ENCODE measurements at places on chromosomes 5 and 9.

GRCh38 chr5:157286761-157287211 lies 20.9 kb downstream of the CYFIP2 start:
- peaks cover 58% of the 10 kb centered on the region for H3K4me1 ChIP-seq
- no peak overlapping the region for H3K4me3 ChIP-seq
- H3K36me3 ChIP-seq, result peaks cover 27% of the 10 kb centered on the region
- no peak for DNase-seq
- H3K27me3 ChIP-seq, result no peaks in the 10 kb centered on the region

DNA sequence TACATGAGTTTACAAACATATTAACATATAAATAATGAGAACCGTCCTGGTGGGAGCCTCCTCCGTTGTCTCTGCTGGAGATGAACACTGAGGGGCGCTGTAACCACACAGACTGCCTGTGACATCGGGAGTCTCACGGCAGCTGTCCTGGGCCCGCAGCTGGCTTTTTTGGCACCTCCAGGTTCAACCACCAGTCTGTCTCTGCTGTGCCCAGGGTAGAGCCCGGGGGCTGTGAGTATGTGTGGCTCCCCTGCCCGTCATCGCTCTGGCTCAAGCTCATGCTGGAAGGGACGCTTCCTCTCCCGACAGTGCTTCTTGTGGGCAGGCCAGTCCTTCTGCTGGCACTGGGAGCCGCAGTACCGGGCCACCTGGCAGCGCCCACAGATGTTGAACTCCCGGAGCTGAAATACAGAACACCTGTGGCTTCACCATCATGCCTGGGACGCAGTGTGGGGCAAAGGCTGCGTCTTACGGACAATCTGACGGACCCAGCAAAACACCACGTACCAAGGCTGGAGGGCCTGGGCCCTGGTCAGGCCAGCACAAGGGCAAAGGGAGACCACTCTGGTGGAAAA lies 3.6 kb upstream of the DPH7 start:
- H3K4me3 ChIP-seq, result no peak overlapping the region
- H3K27me3 ChIP-seq, result no peaks in the 10 kb centered on the region
- H3K4me1 ChIP-seq, result peaks cover 10% of the 10 kb centered on the region
- H3K36me3 ChIP-seq, result peaks cover 5% of the 10 kb centered on the region
- no peak for DNase-seq

DNA sequence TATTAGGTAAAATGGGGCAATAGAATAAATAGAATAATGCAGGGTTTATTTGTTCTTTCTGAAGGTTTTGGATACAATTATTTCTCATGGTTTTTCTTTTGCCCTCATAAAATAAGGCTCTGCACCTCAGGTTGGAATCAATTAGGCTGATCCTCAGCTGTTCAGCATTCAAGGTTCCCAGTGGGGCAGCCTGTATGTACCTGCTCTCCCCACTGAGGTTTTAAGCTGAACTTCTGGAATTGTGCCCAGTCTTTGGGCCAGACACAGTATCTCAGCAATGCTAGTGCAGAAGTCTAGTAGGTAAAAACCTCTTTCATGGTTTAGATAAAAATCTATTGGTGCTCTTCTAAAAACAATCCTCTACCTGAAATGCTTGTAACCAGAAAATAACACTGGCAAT lies 98.0 kb downstream of the EDIL3 start:
- no peak overlapping the region for H3K27ac ChIP-seq
- H3K4me1 ChIP-seq, result no peaks in the 10 kb centered on the region
- no peak for DNase-seq
- no peaks in the 10 kb centered on the region for H3K27me3 ChIP-seq

DNA sequence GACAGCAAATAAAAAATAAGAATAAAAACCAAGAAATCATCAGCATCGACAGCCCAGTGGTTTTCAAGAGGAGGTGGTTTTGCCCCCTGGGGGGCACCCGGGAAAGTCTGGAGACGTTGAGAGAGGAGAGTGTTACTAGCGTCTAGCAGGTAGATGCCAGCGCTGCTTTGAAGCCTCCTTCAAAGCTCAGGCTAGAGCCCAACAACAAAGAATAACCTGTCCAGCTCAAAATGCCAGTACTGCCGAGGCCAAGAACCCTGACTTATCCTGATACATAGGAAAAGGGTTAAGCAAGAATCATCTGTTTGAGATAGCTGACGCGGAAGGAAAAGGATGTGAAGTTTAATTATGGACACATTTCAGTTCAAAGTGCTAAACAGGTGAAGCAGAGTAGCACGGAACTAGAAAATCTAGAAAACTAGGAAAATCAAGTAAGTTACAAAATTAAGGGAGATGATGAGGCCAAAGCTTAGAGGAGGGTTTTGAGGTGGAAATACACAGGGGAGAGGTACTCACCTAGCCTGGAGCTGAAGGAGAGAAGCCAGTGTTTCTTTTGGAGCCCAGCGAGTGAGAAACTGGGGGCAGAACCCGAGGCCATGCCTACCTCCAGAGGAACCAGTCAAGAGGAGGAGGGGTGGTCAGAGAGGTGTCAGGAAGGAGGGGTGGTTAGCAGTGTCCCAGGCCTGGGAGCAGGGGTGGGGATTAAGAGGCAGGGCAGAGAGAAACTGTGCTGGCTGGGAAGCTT lies 121.0 kb upstream of the RETREG1 start:
- DNase-seq, result no peak
- H3K4me3 ChIP-seq, result no peak overlapping the region
- no peak overlapping the region for H3K27ac ChIP-seq
- peaks cover 13% of the 10 kb centered on the region for H3K27me3 ChIP-seq

DNA sequence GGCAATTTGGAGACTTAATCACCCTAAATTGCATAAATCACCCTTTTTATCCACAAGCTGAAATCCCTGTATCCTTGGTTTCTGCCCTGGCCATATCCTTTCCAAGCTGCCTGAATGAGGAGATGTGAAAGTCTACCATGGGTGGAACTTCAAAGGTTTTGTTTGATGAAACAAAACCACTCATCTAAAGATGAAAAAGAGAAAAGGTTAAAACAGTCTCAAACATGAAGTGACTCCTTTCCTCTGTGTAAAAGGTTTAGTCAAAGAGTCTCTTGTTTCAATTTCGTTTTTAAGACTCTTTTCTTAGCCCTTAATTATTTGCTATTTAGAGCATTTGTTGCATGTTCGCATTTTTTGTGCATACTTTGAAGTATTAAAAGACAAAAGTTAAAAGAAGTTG lies 11.2 kb downstream of the SLC45A2 start:
- H3K27me3 ChIP-seq, result peaks cover 9% of the 10 kb centered on the region
- no peaks in the 10 kb centered on the region for H3K36me3 ChIP-seq
- H3K4me1 ChIP-seq, result no peaks in the 10 kb centered on the region
- H3K4me3 ChIP-seq, result no peak overlapping the region

DNA sequence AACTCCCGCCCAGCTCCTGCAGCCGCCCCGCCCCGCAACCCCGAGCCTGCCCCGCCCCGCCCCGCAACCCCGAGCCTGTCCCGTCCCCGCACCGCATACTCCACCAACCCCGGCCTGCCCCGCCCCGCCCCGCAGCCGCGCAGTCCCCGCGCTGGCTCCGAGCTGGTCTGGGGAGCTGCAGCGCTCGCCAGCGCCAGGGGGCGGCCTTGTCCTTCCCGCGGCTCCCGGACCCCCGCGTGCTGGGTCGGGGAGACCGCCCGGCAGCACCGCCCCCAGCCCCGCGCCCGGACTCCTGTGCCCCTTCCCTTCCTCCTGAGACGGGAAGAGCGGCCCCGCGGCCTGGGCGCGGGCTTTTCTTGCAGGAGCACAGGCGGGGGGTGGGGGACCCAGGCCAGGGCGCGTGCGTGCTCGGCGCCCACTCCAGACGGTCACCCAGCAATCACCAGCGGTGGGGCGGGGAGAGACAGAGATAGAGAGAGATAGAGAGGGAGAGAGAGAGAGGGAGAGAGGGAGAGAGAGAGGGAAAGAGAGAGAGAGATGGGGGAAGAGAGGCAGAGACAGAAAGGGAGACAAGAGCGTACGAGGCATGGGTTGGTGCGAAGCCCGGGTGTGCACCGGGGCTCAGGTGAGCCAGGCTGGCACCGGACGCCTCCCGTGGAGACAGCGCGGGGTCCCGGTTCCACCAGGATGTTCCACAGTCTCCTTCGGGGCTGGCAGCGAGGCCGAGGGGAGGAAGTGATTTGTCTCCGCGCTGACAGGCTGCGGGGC lies 14.7 kb upstream of the TMEM250 start:
- peak overlapping the region; percentile 48 for H3K4me3 ChIP-seq
- H3K27ac ChIP-seq, result no peak overlapping the region
- no peak for DNase-seq
- no peaks in the 10 kb centered on the region for H3K4me1 ChIP-seq
- H3K27me3 ChIP-seq, result peaks cover 27% of the 10 kb centered on the region

- no peak for DNase-seq
- peaks cover 8% of the 10 kb centered on the region for H3K4me1 ChIP-seq
- peaks cover 9% of the 10 kb centered on the region for H3K27me3 ChIP-seq
- H3K36me3 ChIP-seq, result no peaks in the 10 kb centered on the region
- no peak overlapping the region for H3K4me3 ChIP-seq
These were observed 11.2 kb downstream of the CDHR2 start for GRCh38 chr5:176560364-176560763.

- H3K36me3 ChIP-seq, result no peaks in the 10 kb centered on the region
- H3K27ac ChIP-seq, result no peak overlapping the region
- H3K27me3 ChIP-seq, result peaks cover 3% of the 10 kb centered on the region
These were observed 11.3 kb upstream of the ACSL6 start for GRCh38 chr5:132022737-132023136.

DNA sequence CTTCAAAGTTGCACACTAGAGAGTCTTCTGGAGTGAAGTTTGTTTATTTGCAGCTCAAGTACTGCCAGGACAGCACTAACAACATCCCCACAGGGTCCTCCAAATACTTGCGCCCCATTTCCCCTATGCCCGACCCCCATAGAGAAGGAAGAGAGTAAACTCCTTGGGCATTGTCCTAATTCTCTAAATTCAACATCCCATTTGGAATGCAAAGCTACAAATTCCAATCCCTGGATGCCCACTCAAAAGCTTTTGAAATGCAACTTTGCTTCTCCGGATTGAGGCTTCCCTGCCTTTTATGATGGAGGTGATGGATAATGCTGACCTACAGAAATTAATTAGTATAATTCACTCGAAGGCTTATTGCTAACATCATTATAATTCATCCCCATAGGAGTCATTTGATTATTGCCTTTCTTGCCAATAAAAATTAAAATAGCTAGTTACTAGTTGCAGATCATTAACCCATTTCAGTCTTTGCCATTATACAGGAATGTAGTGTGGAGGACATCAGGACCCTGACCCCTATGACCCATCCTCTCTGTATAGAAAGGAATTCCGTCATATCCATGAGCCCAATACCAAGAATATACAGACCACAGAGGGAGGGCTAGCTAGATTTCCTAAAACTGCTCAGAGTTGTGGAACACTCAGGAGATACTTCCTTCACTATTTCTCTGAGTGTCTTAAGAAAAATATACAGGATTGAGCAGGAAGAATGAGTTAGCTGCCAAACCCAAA lies 277.6 kb downstream of the ZNF608 start:
- H3K27ac ChIP-seq, result no peak overlapping the region
- no peak for DNase-seq
- no peaks in the 10 kb centered on the region for H3K36me3 ChIP-seq
- H3K4me3 ChIP-seq, result no peak overlapping the region

- H3K4me3 ChIP-seq, result no peak overlapping the region
- DNase-seq, result no peak
- no peak overlapping the region for H3K27ac ChIP-seq
- H3K36me3 ChIP-seq, result no peaks in the 10 kb centered on the region
- peaks cover 1% of the 10 kb centered on the region for H3K4me1 ChIP-seq
- peaks cover 20% of the 10 kb centered on the region for H3K27me3 ChIP-seq
These were observed 38.1 kb downstream of the FAM240B start for GRCh38 chr9:38681747-38682227.

DNA sequence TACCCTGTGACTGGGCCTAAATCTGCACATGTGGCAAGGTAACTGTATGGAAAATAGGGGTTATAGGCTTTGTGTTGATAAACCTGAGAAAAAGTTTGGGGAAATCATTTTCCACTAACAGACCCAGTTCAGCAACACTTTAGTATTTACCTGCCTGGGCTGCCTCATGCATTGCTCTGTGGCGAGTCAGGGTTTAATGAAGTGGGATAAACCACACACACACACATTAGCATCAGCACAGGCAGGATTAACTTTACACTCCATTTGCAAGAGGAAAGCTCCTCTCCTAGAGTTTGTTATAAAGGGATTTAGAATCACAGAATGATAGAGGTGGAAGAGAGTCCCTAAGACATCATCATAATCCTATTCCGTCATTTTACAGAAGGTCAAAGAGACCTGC lies 20.0 kb upstream of the ZCCHC7 start:
- no peak overlapping the region for H3K27ac ChIP-seq
- peaks cover 6% of the 10 kb centered on the region for H3K4me1 ChIP-seq
- H3K36me3 ChIP-seq, result no peaks in the 10 kb centered on the region
- no peak overlapping the region for H3K4me3 ChIP-seq

GRCh38 chr9:115880221-115880885 lies 273.2 kb upstream of the PAPPA start:
- no peaks in the 10 kb centered on the region for H3K27me3 ChIP-seq
- DNase-seq, result no peak
- H3K4me1 ChIP-seq, result no peaks in the 10 kb centered on the region
- no peak overlapping the region for H3K27ac ChIP-seq

- DNase-seq, result no peak
- H3K27me3 ChIP-seq, result peaks cover 35% of the 10 kb centered on the region
- H3K4me3 ChIP-seq, result no peak overlapping the region
- H3K4me1 ChIP-seq, result no peaks in the 10 kb centered on the region
These were observed 127.2 kb upstream of the FAM120A start for GRCh38 chr9:93324191-93324834.

GRCh38 chr5:87560528-87560927 lies 147.8 kb upstream of the CCNH start:
- no peaks in the 10 kb centered on the region for H3K4me1 ChIP-seq
- no peak overlapping the region for H3K4me3 ChIP-seq
- no peak for DNase-seq
- H3K36me3 ChIP-seq, result no peaks in the 10 kb centered on the region

DNA sequence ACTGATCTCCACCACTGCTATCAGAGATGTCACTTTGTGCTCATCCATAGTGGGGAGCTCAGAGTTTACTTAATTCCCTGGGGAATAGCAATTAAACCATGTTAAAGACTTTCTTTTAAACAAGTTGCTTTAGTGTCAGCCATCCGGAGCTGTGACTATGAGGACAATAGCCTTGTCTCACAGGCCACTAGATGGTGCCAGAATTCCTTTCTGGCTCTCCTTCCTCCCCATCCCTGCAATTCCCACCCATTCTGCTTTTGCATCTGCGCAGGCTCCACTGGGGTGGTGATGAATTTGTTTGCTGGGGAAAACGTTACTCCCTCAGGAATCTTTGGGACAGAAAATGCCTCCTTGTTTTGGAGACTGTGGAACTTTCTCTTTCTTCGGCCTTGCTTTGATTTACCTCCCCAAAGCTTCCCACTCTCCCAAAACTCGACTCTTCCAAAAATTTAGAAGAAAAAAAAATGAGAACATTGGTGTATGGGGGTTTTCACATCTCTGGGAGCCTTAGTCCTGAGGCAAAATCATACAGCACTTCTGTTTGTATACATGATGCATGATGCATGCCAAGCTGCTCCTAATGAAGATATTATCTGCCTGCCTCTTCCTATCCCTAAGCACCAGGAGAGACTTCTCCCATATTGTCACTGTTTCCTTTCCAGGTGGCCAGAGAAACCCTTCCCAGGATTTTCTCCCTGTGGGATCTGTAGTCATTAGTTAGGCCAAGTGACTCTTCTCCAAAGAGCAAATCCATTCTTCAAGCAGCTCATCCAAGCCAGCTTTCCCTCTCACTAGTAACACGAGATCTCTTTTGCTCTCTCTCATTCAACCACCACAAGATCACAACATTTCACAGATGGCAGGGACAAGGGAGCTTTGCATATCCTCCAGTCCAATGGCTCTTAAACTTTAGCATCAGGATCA lies 466.1 kb downstream of the TLR4 start:
- DNase-seq, result no peak
- no peak overlapping the region for H3K27ac ChIP-seq
- H3K27me3 ChIP-seq, result no peaks in the 10 kb centered on the region
- no peaks in the 10 kb centered on the region for H3K4me1 ChIP-seq

GRCh38 chr5:122089096-122090013 lies 11.3 kb upstream of the LOX start:
- H3K27ac ChIP-seq, result no peak overlapping the region
- H3K4me3 ChIP-seq, result no peak overlapping the region
- DNase-seq, result no peak
- H3K4me1 ChIP-seq, result no peaks in the 10 kb centered on the region

All from natural killer cell treated with Interleukin-12 subunit alpha and Interleukin-12 subunit beta and Interleukin-15 and Interleukin-18, amount 100 ng/mL, for 72 hours (primary cell).